AG04449 (cell line): ENCODE measurements at places on chromosomes 4 and X.

GRCh38 chr4:33837043-33837838 is 2407.1 kb downstream of the ARAP2 start:
- peak; percentile 50 for DNase-seq

- DNase-seq: no peak
Measured at GRCh38 chrX:147910607-147911006, 1.1 kb upstream of the FMR1 start.

- DNase-seq: no peak
Measured at GRCh38 chrX:71525316-71525715, 7.6 kb upstream of the OGT start.

DNA sequence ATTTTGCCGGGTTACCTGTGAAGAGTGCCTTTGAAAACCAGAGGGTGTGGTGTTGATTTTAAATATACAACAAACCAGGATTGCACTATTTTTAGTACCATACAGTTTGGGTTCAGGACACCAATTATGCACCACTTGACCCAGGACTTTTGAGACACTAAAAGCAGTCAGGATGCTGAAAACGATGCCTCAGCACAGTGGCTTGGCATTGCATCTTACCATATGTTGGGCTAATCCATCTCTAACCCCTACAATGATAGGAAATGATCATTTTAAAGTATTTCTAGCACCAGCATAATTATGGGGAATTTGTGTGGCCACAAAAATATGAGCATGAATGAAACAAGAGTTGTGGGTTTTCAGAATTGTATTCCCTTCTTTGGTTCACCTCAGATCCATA is 4.1 kb downstream of the IBSP start:
- DNase-seq: no peak

- no peak for DNase-seq
Measured at GRCh38 chrX:19715711-19716638, 171.4 kb downstream of the SH3KBP1 start.

DNA sequence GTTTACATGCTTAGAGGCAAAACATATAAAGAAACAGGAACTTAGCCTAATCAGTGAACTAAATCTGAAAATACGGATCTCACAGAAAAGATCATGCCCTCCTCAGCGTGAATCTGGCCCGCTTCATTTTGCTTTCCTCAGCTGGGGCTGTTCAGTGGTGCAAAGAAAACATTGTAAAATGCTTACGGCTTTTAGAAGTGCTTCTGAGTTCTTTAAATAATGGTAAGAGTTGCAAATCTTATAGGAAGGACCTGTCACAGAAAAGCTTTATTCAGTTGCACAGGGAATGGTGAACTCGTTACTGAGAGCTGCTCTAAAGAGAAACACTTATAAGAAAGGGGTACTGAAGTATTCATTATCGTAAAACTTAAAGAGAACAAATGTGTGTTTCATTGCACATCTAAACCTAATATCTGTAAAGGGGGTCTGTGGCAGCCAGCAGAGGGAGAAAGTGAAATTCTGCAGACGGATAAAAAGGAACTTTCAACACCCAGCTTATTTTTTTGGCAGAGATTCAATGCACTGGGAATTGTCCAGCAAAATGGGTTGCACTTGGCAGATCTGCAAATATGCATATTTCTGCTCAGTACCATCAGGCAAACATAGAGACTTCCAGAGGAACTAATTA is 139.2 kb upstream of the ANK2 start:
- peak; percentile 28 for DNase-seq

- DNase-seq: no peak
Measured at GRCh38 chr4:95381843-95382580, 166.8 kb downstream of the UNC5C start.

GRCh38 chrX:148417934-148418333 is 82.5 kb upstream of the AFF2 start:
- no peak for DNase-seq

GRCh38 chr4:108878806-108879205 is 116.0 kb upstream of the ETNPPL start:
- DNase-seq: no peak

DNA sequence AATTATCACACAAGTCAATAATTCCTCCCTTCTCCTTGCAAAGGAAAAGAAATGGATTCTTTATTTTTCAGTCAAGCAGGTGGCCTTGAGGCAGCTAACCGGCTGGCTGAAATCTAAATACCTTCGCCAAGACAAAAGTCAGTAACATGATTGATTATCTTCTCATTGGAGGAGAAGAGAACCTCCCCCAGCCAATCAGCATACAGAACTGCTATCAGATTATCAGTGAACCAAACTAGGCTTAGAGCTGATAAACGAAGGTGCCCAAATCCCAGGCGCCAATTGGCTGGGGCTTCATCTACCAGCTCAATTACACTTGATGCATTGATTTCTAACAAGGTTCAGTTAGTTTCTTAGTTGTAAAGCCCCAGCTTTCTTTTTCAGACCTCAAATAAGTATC is 152.4 kb upstream of the NOCT start:
- no peak for DNase-seq

DNA sequence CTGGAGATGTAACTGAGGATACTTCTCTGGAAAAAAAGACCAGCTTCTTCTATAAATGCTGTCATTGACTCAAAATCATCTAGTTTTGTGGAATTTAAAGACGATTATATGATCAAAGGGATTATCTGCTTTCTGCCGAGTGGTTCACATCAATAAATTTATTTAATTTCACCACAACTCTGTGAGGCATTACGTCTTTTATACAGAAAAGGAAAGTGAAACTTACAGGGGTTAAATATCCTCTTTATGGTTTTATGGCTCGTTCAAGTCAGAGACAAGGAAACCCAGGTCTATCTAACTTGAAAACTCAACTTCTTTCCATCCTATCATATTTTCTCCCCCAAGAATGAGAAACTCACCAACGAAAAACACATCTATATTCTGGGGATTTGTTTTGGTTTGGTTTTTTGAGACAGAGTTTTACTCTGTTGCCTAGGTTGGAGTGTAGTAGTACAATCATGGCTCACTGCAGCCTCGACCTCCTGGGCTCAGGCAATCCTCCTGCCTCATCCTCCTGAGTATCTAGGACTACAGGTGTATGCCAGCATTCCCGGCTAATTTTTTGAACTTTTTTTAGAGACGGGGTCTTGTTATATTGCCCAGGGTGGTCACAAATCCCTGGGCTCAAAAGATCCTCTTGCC is 377.9 kb upstream of the EMCN start:
- no peak for DNase-seq

GRCh38 chrX:134764202-134764785 is 106.0 kb upstream of the PLAC1 start:
- no peak for DNase-seq

- no peak for DNase-seq
Measured at GRCh38 chr4:61301271-61301670, 101.1 kb downstream of the ADGRL3 start.
